ENCODE measurements at places on chromosomes 6 and 20.

DNA sequence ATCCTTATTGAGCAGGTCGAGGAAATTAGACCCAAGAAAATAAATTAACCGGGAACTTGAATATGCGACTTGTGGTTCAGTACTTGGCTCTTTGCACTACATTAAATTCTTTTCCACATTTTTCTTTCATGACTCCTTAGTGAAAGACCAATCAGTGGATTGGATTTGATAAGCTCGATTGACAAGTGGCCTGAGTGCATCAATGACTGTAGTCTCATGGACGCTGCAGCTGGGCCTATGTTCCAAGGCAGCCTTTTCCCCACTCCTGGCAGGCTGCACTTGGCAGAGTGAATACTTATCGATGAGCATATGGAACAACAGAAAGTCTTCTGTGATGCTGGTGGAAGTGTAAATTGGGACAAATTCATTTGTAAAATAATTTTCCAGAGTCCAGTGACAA is 210.8 kb upstream of the EXOC2 start:
- DNase-seq = no peak

GRCh38 chr20:19341348-19342053 is 129.1 kb downstream of the SLC24A3 start:
- no peak for DNase-seq

GRCh38 chr6:159221486-159222170 is 52.4 kb downstream of the FNDC1 start:
- DNase-seq = no peak

DNA sequence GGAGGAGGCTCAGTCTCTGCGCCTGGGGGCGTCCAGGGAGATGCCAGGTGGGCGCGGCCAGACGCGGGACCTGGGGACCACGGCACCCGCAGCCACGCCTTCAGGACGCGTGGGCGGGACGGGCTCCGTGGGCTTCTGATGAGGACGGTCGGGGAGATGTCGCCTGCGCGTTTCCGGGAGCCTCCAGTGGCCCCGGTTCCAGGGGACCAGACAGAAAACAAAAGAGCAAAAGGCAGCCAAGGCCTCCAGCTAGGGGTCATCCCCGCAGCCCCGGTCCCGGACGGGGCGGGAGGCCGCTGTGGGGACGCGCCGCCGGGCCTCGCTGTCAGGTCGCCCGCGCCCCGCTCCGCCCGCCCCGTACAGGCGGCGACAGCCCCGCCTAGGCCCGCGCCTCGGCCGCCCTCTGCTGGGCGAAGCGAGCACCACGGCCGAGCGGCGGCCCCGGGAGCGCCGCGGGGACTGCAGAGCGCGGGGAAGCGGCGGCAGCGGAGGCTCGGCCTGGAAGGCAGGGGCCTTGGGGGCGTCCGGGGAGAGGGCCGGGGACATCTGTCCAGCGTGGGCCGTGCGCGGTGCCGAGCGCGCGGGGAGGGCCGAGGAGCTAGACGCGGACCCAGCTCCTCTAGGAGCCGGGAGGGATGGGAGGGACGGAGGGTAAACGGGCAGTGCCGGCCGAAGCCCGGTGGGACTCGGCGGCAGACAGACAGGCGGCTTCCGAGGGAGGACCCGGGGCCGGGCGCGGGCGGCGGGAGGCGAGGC is 48.7 kb downstream of the TMEM242 start:
- peak; percentile 64 for DNase-seq

DNA sequence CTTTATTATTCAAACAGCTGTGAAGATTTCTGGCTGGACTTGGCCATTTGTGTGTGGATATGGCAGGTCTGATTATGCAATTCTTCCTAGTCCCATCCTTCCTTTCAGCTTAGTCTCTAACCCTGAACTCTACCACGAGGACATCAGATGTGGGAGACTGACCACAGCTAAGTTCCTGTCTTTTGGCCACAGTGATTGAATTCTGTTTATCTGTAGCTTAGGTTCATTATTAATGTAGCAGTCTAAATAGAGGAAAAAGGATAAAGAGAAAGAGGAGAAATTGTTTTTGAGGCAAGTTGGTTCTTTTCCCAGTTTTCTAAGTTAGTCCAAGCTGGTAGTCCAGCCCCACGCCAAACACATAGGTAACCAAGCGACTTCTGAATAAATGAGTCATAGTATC is 598.9 kb downstream of the RFPL4B start:
- no peak for DNase-seq

DNA sequence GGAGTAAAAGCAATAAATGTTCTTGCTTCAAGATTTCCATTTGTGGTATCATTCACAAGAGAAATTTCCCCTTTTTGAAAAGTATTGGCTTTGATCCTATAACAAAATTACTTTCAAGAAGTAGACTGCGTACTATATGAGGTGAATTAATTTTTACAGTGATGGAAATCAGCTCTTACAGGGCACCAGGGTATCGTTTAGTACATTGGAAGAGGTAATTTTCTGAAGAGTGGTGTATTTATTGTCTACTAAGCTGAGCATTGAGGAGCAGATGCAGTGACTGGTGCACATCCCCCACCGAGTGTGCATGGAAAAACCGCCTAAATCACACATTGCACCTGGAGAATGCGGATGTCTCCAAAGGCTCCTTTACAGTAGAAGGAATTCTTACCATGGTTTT is 209.5 kb downstream of the SAMD5 start:
- no peak for DNase-seq
